Activated naive CD4-positive, alpha-beta T cell treated with anti-CD3 and anti-CD28 coated beads for 36 hours (primary cell): ENCODE measurements at places on chromosomes 2 and 18. TPM values are rescaled to one million over a fixed set of nuclear protein-coding genes. Genes with fewer than 3 reads are reported as not detected.

- no peaks in the 10 kb centered on the region for H3K36me3 ChIP-seq
- H3K27ac ChIP-seq = no peak overlapping the region
- H3K4me1 ChIP-seq = no peaks in the 10 kb centered on the region
- H3K27me3 ChIP-seq = no peaks in the 10 kb centered on the region
- no peak for DNase-seq
Measured at GRCh38 chr18:9421901-9422327, 53.4 kb upstream of the RALBP1 start.

Gene RALBP1
- total RNA-seq = 46.9 TPM

- H3K36me3 ChIP-seq = no peaks in the 10 kb centered on the region
- H3K4me3 ChIP-seq = no peak overlapping the region
- no peak for DNase-seq
- no peak overlapping the region for H3K27ac ChIP-seq
- peaks cover 5% of the 10 kb centered on the region for H3K27me3 ChIP-seq
Measured at GRCh38 chr2:133600266-133600928, 32.1 kb upstream of the NCKAP5 start.

DNA sequence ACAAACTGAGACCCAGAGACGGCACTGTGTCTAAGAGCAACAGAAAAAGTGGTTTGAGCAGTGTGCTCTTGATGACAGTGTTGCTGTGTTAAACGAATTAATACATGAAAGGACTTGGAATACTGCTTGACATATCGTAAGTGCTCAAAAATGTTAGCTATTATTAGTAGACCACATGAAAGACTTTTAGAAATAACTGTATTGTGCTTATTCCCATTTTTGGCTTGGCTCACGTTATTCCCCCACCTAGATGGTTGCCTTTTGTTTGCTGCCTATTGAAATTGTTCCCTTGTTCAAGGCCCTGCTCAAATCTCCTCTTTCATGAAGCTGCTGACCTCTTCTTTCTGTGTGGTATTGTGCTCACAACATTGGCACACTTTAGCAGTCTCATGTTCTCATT, 27.8 kb upstream of the C2orf74 start:
- peaks cover 2% of the 10 kb centered on the region for H3K4me1 ChIP-seq
- H3K36me3 ChIP-seq = no peaks in the 10 kb centered on the region
- H3K27ac ChIP-seq = no peak overlapping the region
- no peaks in the 10 kb centered on the region for H3K27me3 ChIP-seq
- no peak overlapping the region for H3K4me3 ChIP-seq

- no peak overlapping the region for H3K4me3 ChIP-seq
- no peak overlapping the region for H3K27ac ChIP-seq
- no peaks in the 10 kb centered on the region for H3K36me3 ChIP-seq
- H3K27me3 ChIP-seq = peaks cover 6% of the 10 kb centered on the region
Measured at GRCh38 chr2:119062652-119063051, 95.9 kb downstream of the C1QL2 start.

GRCh38 chr2:68391099-68391498, 26.0 kb downstream of the PLEK start:
- H3K36me3 ChIP-seq = no peaks in the 10 kb centered on the region
- no peak overlapping the region for H3K4me3 ChIP-seq
- DNase-seq = no peak
- H3K27me3 ChIP-seq = peaks cover 2% of the 10 kb centered on the region
- H3K4me1 ChIP-seq = peaks cover 30% of the 10 kb centered on the region
- no peak overlapping the region for H3K27ac ChIP-seq

DNA sequence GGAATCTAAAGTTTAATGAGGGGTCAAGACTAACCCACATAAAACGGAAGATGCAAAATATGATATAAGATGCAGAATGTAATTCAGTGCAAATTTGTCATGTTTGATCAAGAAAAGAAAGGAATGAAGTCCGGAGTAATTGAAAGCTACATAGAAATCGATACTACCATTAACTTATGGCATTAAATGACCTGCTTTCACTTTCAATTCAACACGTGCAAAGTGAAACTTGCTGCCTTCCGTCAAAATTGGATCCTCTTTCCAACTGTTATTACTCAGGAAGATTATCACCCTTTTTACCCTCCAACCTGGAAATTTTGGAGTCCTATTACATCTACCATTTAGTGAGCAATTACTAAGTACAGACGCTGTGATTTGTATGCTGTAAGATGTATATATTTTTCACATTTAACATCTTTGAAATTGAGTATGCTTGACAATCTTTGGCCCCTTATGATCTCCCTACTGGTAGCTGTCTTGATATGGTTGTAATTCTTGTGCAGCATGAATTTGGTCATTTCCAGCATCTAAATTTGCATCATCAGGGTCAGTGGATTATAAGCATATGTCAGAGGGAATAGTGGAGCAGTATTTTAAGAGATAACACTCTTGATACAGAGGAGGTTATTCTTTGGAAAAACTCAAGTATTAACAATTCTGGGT, 18.6 kb downstream of the UNC80 start:
- DNase-seq = no peak
- peaks cover 2% of the 10 kb centered on the region for H3K27me3 ChIP-seq
- H3K4me1 ChIP-seq = peaks cover 11% of the 10 kb centered on the region
- no peak overlapping the region for H3K27ac ChIP-seq
- H3K36me3 ChIP-seq = no peaks in the 10 kb centered on the region
- H3K4me3 ChIP-seq = no peak overlapping the region

GRCh38 chr2:202817771-202818170, 53.8 kb downstream of the ICA1L start:
- H3K27ac ChIP-seq = no peak overlapping the region
- no peaks in the 10 kb centered on the region for H3K27me3 ChIP-seq
- no peaks in the 10 kb centered on the region for H3K4me1 ChIP-seq

Gene CFAP65
- total RNA-seq = not detected

DNA sequence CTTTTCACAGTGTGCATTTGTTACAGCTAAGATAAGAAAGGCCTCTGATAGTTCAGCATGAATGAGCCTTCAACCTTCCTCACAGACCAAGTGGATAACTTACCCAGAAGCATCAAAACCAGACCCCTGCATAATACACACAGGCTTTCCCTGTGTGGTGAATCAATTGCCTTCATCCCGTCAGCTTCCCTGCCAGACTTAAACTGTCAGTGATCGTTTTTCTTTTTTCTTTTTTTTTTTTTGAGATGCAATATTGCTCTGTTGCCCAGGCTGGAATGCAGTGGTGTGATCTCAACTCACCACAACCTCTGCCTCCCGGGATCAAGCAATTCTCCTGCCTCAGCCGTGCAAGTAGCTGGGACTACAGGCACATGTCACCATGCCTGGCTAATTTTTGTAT, 20.5 kb upstream of the SLC35F5 start:
- H3K36me3 ChIP-seq = no peaks in the 10 kb centered on the region
- H3K27me3 ChIP-seq = peaks cover 2% of the 10 kb centered on the region
- no peak overlapping the region for H3K4me3 ChIP-seq

GRCh38 chr18:55246278-55246677, 287.0 kb upstream of the CCDC68 start:
- no peak overlapping the region for H3K27ac ChIP-seq
- no peaks in the 10 kb centered on the region for H3K27me3 ChIP-seq
- H3K4me3 ChIP-seq = no peak overlapping the region
- H3K4me1 ChIP-seq = no peaks in the 10 kb centered on the region

- H3K36me3 ChIP-seq = no peaks in the 10 kb centered on the region
- no peak for DNase-seq
Measured at GRCh38 chr2:221343524-221343923, 228.6 kb downstream of the EPHA4 start.

Gene SNED1
- total RNA-seq = 0.35 TPM

Gene UGT1A10
- not detected for total RNA-seq

- H3K27ac ChIP-seq = no peak overlapping the region
- H3K4me1 ChIP-seq = peaks cover 91% of the 10 kb centered on the region
- H3K36me3 ChIP-seq = peaks cover 5% of the 10 kb centered on the region
- no peak overlapping the region for H3K4me3 ChIP-seq
- no peak for DNase-seq
- no peaks in the 10 kb centered on the region for H3K27me3 ChIP-seq
Measured at GRCh38 chr2:98505971-98506664, 61.5 kb downstream of the INPP4A start.

DNA sequence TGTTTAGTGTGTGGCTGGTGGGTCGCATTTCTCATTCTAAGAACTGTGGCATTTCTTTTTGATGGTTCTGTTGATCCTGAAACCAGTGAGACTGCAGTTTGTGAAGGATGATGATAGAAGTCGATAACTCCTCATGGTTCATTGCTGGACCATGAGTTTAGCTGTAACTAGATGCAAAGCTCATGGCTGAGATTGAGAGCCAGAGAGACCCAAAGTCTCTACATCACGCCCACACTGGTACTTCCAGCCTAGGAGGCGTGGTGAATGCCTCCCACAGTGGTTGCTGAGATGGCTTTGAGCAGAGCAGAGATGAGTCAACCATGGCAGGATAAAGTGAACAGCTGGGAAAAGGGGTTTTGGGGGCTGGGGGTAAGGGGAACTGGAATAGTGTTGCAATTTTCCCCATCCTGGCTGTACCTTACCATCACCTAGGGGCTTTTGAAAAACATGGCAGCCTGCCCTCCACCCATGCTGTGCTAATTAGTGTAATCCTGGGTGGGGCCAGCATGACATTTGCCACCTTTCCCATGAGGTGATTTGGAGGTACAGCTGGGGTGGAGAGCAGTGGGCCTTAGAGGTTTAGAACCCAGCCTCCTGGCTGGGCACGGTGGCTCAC, 24.1 kb downstream of the INPP4A start:
- no peaks in the 10 kb centered on the region for H3K27me3 ChIP-seq
- no peak overlapping the region for H3K4me3 ChIP-seq
- H3K4me1 ChIP-seq = peaks cover 95% of the 10 kb centered on the region
- H3K27ac ChIP-seq = peak overlapping the region; percentile 69
- peaks cover 3% of the 10 kb centered on the region for H3K36me3 ChIP-seq
- DNase-seq = peak; percentile 70

GRCh38 chr2:58598171-58598570, 357.0 kb upstream of the FANCL start:
- no peaks in the 10 kb centered on the region for H3K4me1 ChIP-seq
- no peaks in the 10 kb centered on the region for H3K36me3 ChIP-seq
- DNase-seq = no peak
- H3K27me3 ChIP-seq = no peaks in the 10 kb centered on the region
- H3K4me3 ChIP-seq = no peak overlapping the region

Gene LRRC30
- not detected for total RNA-seq

- no peak overlapping the region for H3K4me3 ChIP-seq
- no peak for DNase-seq
- H3K4me1 ChIP-seq = no peaks in the 10 kb centered on the region
Measured at GRCh38 chr2:240796543-240797499, 23.2 kb downstream of the KIF1A start.

GRCh38 chr2:155842103-155842502, 490.4 kb downstream of the NR4A2 start:
- DNase-seq = no peak
- no peak overlapping the region for H3K27ac ChIP-seq
- no peak overlapping the region for H3K4me3 ChIP-seq
- no peaks in the 10 kb centered on the region for H3K4me1 ChIP-seq

- no peaks in the 10 kb centered on the region for H3K4me1 ChIP-seq
- H3K27me3 ChIP-seq = peaks cover 10% of the 10 kb centered on the region
- H3K4me3 ChIP-seq = no peak overlapping the region
- no peak for DNase-seq
- no peak overlapping the region for H3K27ac ChIP-seq
- no peaks in the 10 kb centered on the region for H3K36me3 ChIP-seq
Measured at GRCh38 chr2:11411244-11411643, 54.7 kb downstream of the E2F6 start.

GRCh38 chr2:180990337-180990736, 9.9 kb downstream of the UBE2E3 start:
- peaks cover 28% of the 10 kb centered on the region for H3K4me1 ChIP-seq
- no peak overlapping the region for H3K27ac ChIP-seq
- H3K4me3 ChIP-seq = no peak overlapping the region
- no peaks in the 10 kb centered on the region for H3K27me3 ChIP-seq

Gene SKOR2
- not detected for total RNA-seq

DNA sequence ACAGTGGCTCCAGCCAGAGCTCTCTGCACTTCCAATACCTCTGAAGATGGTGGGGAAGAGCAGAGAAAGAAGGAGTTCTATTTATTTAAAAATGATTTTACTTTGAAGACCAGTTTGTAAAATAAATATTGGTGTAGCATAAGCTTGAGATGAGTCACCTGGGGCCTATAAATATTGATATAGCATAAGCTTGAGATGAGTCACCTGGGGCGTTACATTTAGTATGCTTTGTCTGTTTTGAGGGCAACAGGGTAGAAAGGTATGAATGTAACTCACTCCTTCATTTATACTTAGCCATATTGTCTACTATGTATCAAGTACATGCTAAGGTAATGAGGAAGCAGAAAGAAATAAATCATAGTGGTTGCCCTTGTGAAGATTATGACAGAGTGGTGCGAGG, 7.7 kb upstream of the SULT1C4 start:
- H3K4me1 ChIP-seq = no peaks in the 10 kb centered on the region
- H3K27me3 ChIP-seq = no peaks in the 10 kb centered on the region
- H3K4me3 ChIP-seq = no peak overlapping the region
- DNase-seq = no peak

Gene FAM228A
- not detected for total RNA-seq

DNA sequence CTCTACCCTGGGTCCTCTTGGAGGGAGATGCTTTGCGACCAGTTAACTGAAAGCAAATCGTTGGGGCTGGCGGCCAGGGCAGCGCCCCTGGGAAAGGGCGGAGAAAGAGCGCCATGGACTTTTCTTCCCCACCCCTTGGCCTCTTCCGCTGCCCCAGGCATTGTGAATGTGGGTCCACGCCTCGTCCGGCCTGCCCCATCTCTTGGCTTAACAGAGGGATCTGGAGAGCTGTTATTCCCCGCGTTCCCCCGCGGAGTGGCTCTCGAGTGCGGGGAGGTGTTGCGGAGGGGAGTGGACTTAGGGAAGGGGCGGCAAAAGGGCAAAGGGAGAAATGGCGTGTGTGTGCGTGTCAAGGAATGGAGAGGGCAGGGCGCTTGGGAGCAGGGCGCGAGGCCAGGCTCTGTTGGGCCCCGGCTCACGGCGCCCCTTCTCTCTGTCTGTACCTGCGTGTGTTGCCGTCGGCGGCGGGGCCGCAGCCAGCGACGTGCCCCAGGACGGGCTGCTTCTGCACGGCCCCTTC, 6.6 kb downstream of the EMX1 start:
- H3K4me1 ChIP-seq = peaks cover 14% of the 10 kb centered on the region
- peaks cover 54% of the 10 kb centered on the region for H3K27me3 ChIP-seq
- no peak overlapping the region for H3K27ac ChIP-seq
- no peaks in the 10 kb centered on the region for H3K36me3 ChIP-seq
- no peak overlapping the region for H3K4me3 ChIP-seq
- DNase-seq = no peak

- no peak overlapping the region for H3K27ac ChIP-seq
- no peak overlapping the region for H3K4me3 ChIP-seq
- peak; percentile 29 for DNase-seq
- no peaks in the 10 kb centered on the region for H3K36me3 ChIP-seq
- peaks cover 42% of the 10 kb centered on the region for H3K4me1 ChIP-seq
Measured at GRCh38 chr2:203659331-203660049, 46.9 kb upstream of the CD28 start.

- DNase-seq = peak; percentile 56
- no peak overlapping the region for H3K4me3 ChIP-seq
- no peaks in the 10 kb centered on the region for H3K36me3 ChIP-seq
- H3K27ac ChIP-seq = no peak overlapping the region
- H3K27me3 ChIP-seq = no peaks in the 10 kb centered on the region
Measured at GRCh38 chr2:238108423-238109183, 8.5 kb downstream of the ESPNL start.
